GOT3 (cell line): ENCODE measurements at places on chromosomes 4 and X.

- no peak for DNase-seq
Observed at GRCh38 chr4:188619456-188620149, 480.4 kb downstream of the TRIML1 start.

DNA sequence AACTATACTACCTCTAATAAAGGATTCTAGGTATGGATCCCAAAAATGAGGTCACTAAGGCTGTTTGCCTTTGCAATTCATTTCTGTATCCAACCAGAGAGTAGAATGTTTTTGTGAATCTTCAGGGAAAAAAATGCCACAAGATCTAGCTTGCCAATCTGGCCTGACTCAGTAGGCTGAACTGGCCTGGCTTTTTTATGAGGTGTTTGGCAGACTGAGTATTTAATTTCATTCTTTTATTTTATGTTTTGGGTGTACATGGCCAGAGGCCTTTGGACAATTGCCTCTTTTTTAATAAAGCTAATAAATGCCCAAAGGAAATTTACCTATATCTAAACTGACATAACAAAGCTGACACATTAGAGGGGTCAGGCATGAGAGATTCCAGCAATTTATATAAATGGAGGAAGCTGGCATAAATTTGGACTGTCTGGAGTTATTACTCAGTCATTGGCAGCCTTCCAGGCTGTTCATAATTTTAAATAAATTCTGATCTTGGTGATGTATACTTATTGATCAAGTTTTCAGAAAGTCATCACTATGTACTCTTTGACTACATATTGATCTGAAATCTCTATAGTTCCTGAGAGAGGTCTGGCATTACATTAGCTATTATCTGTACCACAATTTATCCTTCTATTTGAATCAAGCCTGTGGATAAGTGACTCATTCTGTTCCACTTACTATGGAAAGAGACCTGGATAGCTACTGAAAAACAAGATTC lies 376.4 kb upstream of the NOCT start:
- DNase-seq, result no peak

DNA sequence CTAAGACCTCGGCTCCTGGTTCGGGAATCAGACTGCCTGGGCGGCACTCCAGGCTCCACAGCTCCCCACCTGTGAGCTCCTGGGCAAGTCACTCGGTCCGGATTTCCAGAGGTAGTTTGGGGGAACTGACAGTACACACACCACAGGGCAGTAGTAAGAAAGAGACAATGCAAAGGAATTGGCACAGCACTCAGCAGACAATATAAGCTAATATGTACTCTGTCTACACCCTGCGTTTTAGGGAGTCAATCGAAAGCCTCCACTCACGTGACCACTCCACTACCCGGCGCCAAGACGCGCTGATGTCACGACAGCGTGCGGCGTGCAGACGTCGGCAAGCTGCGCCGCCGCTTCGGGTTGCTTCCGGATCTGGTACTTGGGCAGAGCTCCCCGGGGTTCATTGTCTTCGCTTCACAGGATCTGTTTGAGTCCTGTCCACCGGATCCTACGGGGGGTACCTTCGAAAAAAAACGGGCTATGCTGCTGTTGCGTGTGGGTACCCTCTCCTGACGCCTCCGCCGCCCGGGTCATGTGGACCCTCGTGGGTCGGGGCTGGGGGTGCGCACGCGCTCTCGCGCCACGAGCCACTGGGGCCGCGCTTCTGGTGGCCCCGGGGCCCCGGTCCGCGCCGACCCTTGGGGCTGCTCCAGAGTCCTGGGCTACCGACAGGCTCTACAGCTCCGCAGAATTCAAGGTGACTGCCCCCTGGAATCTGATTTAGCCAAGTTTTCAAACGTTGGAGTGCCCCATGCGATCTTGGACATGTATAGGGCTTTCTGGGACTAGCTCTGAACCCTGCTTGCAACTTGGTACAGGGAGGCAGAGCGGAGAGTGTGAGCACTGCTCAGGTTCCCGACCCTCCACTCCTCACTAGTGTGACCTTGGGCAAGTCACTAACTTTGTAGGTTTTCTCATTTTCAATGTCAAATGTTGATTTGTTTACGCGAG lies at the start of gene GUF1:
Gene GUF1 (plus strand): TSS at position 327 of the 948 bp plus-strand sequence. CDS start 203 bp downstream, at position 530.
- peak; percentile 69 for DNase-seq

- DNase-seq, result no peak
Observed at GRCh38 chrX:138889149-138889548, 177.6 kb upstream of the FGF13 start.

DNA sequence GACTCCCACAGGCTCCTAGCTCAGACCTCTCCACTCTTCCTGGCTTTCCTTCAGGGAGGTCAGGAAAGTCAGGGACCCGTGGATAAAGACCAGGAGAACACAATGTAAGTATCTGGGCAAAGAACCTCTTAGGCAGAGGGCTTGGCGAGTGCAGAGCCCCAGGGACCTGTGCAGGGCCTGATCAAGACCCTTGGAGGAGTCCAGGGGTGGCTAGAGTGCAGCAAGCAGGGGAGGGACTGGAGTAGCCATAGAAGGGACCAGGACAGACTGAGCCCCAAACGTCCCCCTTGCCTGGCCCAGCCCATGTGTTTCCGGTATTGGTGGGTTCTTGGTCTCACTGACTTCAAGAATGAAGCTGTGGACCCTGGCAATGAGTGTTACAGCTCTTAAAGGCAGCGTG lies 5.9 kb upstream of the TNIP2 start:
- no peak for DNase-seq

GRCh38 chrX:30141966-30142365 lies 73.4 kb upstream of the MAGEB2 start:
- no peak for DNase-seq

DNA sequence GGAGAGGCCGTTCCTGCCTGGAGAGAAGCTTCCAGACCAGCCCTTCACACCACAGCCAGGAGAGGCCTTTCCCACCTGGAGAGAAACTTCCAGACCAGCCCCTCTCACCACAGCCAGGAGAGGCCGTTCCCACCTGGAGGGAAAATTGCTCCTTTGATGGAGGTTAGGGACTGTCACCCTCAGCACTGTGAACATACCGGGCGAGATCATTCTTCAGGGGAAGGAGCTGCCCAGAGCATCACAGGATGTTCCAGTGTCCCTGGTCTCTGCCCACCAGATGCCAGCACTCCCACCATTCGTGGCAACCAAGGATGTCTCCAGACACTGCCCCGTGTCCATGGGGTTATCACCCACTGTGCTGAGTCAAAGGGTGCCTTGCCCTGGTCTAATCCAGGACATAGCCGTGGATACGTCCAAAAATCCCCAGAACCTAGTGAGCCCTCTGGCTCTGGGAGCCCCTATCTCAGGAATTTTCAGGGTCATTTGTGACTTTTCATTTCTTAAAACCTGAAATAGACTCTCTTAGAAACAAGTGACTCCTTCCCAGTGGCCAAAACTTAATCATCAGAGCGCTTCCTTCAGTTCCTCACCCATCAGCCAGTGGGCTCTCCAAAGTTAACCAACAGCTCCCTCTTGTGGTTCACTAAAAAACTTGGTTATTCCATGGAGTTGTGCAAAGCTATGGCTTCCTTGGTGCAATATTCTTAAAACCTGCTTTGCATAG lies 80.2 kb downstream of the CRMP1 start:
- no peak for DNase-seq

- no peak for DNase-seq
Observed at GRCh38 chrX:84320614-84321013, 132.6 kb upstream of the RPS6KA6 start.

GRCh38 chr4:157992038-157992705 lies 180.7 kb downstream of the GASK1B start:
- DNase-seq, result no peak

GRCh38 chr4:4202510-4202909 lies 24.2 kb downstream of the OTOP1 start:
- no peak for DNase-seq

- no peak for DNase-seq
Observed at GRCh38 chrX:136711147-136711546, 63.2 kb downstream of the CD40LG start.

DNA sequence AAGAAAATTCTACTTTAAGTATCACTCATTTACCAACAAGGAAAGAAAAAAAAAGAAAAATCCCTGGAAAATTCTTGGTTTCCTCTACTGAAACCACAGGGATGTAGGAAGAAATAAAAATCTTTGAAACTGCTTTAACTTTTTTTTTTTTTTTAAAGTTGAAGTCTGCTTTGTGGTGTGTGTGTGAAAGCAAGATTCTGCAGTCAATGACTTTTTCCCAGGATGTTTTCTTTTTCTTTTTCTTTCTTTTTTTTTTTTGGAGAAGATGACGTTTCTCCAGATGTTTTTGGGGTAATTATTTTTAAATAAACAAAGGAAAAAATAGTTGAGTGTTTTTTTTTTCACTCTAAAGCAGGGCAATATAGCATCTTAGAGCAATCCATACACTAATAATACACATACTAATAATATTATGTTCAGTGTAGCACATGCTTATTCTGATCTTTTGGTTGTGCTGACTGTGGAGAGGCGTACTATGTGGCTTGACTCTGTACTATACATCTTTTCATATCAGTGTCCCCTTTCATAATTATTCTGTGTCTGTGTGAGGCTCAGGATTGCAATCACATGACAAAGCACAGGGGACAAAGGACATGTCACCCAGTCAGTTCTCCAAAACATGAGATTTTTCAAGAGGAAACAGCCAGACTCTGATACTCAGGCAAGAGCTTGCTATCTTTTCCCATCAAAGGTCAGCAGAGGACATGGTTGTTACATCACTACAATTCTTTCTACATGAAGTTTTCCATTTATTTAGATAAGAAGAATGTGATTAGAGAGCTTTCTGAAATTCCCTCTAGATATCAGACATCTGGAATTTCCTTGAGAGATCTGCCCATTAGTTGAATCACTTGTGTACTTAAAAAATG lies 111.0 kb downstream of the PDE5A start:
- no peak for DNase-seq

- DNase-seq, result no peak
Observed at GRCh38 chrX:145002771-145003170, 244.5 kb upstream of the SPANXN1 start.

DNA sequence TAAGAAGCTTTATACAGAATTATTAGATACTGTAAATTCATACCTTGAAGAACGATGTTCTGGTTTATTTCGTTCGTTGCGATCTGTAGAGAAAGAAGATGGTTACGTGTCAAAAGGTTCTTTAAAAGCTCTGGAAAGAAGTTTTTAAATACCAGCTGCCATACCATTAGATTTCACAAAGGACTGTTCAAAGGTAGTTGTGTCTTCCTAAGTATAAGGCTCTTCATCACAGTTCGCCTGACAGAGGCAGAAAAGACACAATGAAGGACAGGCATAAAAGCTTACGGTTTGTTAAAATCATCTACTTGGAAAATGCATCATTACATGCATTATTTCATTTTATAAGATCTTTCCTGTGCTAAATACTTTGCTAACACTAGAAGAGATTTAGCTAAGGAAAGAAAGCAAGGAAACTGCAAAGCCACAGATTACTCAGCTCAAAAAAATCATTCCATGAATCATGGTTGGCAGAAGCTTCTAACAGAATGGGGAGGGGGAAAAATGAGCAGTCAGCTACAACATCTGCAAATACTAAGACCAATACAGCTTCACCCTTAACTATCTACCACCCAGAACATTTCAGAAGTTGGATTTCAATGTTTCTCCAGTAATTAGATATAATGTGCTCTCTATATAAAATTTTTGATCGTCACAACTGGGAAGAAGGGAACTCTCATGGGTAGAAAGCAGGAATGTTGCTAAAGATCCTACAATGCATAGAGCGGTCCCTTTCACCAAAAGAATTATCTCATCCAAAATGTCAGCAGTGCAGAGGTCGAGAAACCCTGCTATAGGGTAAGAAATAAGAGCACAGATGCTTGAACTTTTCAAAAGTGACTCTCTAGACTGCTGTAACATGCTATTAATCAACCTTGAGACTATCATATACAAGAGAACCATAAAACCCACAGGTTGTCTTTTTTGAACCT lies 50.7 kb upstream of the PRSS48 start:
- DNase-seq, result no peak

DNA sequence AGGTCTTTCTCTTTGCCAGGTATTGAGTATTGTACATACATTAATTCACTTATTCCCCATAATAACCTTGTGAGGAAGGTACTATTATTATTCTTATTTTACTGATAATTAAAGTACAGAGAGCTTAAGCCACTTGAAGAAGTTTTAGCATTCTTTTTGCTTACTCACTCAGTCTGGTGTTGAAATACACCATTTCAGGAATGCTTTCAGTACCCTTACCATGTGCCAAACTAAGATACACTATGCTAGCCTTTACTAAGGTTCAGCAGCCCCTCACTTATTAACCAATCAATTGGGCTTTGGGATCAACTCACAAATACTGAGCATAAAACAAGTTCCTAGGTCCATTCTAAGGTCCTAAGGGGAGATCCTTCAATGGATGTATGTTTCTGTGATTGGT lies 179.0 kb upstream of the FGF13 start:
- no peak for DNase-seq

DNA sequence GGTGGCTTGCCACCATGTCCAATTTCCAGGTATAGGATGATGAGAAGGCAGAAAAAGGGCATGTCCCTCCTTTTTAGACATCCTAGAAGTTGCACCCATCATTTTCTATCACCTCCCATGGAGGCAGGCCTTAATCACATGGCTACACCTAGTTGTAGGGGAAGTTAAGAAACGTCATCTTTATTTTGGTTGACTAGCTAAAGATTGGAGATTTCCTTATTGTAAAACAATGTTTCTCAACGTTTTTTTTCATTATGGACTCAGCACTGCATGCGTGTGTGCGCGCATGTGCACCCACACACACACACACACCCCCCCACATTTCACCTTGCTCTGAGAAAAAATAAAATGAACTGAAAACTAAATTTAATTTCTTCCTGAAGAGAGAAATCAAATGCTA lies 2.0 kb upstream of the CXCL9 start:
- DNase-seq, result no peak

- no peak for DNase-seq
Observed at GRCh38 chr4:108512615-108513505, 107.5 kb upstream of the RPL34 start.

- no peak for DNase-seq
Observed at GRCh38 chr4:120629546-120630108, 292.9 kb downstream of the PRDM5 start.

DNA sequence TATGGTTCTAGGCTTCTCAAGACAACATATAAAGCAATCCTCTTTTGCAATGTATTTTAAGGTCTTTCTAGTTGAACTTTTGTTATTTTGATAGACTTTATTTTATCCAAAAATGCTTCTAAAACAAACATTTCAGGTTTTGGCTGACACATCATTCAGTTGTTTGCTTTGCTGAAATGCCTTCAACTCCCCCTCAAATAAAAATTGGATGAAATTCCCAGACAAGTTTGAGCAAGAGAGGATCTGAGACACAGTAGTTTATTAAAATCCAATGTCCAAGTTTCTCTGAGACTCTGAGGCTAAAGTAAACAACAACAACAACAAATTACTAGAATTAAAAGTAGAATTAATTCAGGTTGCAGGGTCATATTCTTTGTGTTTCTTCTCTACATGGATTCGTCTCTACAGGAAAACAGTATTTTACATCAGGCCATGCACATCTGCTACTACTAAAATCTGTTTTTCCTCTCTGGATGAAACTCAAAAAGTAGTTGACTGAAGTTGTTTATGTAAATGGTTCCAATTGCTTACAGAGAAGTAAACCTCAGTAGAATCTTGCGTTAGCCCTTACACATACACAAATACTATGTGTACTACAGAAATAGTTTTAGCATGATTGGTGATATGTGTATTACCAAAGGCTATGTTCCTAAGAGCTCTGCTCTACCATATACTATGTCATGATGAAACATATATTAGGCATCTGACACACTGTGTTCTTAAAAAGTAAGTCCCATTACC lies 64.9 kb downstream of the PRSS12 start:
- DNase-seq, result no peak
